ENCODE measurements at places on chromosomes 7 and 10.

DNA sequence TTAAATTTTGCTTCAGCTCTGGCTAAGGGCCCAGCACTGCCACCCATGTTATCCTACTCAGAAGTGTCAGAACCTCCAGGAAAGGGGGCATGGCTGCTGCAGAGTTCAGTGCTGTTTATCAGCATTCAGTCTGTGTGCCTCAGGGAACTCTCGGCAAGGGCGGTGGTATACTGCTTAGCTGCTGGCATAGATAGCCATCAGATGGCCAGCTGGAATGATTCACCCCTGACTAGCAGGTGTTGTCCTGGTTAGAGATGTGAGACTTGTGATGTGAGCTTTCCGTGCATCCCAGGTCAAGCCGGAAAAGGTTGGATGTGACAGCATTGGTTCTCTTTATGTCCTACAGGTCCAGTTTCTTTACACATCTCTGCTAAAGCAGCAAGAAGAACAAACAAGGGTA, 22.1 kb downstream of the CEP55 start:
- no peak for DNase-seq

GRCh38 chr7:54837168-54837567, 78.2 kb upstream of the SEC61G start:
- no peak for DNase-seq

DNA sequence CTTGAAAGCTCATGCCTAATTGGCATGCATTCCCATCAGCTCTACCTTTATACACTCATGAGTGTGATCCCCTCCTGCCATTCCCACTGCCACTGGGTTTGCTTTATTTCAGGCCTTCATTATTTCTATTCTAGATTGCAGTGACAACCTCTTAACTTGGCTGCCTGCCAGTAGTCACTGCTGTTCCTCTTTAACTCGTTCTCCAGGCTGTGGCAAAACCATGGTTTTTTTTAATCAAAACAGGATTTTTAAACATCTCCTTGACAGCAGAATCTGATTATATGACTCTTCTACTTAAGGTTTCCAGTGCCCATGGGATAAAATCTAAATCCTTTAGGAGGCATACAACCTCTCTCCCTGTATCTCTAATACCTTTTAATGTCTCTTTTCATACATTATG, 223.7 kb upstream of the PCDH15 start:
- DNase-seq, result peak; percentile 83

DNA sequence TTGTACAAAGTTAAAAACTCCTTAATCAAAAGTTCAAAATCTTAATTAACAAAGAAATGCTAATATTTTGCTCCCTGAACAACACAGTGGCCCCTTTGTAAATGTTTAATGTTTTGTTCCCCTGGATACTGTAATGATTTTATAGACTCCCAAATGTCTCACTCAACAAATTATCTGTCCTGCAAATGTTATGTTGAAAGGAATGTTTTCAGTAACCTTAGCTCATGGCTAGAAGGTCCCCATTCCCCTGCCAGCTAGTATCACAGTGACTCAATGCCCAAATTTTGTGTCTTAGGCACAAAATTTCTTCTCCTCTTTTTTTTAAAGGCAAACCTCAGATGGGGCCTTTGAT, 298.9 kb downstream of the ELMO1 start:
- DNase-seq, result no peak

GRCh38 chr10:49177391-49178355, 10.5 kb downstream of the TMEM273 start:
- peak; percentile 84 for DNase-seq

DNA sequence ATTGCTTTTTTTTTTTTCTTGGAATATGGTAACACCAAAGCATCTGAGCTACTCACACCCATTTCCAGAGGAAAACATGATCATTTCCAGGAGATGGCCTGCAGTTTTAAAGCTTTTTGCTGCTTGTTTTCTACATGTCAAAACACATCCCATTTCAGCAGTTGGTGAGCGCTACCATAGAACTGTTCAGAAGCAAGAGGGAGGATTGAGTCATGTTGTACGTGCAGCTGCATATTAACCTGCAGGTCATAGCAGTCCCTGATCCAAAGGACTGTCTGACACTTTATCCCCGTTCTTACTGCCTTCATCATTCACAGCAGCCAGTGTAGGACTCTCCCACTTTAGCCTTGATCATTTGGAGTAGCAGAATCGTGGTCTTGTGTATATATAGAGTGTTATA, 124.6 kb downstream of the AUTS2 start:
- DNase-seq, result no peak

DNA sequence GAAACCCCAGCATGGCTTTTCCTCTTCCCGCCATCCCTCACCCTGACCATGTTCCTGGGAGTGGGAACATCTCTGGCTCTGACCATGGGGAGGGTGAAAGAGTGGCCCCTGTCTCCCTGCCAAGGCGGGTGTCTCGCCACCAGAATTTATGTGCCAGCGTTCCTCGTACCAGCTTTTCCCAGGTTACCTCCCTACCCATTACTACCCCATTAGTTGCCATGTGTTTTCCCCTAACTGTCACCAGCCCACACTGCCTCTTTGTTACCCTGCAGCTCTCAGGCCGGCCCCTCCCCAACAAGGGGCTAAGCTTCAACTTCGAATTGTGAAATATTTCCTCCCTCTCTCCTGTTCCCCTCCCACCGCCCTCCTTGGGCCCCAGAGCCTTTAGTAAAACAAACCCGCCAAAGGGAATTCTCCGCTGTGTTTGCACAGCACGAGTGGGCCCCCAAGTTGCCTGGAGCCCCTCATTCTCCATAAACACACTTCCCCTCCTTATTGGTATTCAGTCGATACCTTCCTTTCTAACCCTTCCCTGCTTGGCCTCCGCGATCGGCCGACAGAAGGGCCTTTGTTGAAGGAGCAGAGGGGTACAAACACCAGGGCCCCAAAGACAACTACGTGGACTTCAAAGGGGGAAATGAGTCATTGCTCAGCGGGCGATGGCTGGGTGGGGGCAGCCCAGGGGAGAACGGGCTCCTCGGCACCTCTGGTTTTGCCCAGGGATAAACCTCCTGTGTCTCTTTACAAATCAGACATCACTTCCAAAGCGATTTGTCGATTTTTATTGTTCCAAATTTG, 45.5 kb downstream of the SLIT1 start:
- DNase-seq, result no peak

GRCh38 chr7:46115410-46115809, 194.3 kb upstream of the IGFBP3 start:
- no peak for DNase-seq

DNA sequence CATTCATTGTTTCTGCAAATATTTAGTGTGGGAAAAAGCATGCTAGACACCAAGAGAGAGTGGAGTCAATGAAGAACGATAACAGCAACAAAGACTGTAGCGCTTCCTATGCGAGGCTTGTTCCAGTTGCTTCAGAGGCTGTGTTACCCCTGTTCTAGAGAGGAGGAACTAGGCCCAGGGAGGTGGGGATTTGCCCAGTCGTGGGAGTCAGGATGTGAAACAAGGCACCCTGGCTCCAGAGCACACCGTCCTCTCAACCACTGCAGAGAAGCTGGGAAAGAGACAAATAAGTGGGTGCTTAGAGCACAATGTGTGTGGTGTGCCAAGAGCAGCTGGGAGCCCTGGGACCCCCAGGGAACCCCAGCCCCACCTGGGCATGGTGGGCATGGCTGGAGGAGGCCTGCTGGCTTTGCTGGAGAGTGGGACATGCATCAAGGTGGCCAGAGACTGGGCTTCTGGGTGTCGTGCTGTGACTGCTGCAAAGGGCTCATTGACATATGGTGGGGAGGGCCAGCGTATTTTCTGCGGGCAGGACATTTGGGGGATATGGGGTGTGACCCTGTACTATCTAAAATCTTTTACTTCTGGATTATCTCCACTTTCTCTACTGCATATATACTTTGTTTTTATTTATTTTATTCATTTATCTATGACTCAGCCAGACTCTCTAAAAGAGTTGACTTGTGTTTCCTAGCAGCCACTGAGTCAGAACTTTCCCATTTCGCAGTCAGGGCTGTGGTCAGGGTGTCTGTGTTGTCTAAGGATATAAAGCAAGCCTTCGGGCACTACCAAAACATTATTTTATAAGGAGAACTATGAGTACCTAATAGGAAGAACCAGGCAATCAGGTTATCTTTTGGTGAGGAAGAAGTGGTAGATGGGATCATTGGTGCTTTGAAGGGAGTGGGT, 95.4 kb downstream of the TCF7L2 start:
- no peak for DNase-seq

- DNase-seq, result no peak
Observed at GRCh38 chr7:25091779-25092178, 33.3 kb downstream of the CYCS start.

DNA sequence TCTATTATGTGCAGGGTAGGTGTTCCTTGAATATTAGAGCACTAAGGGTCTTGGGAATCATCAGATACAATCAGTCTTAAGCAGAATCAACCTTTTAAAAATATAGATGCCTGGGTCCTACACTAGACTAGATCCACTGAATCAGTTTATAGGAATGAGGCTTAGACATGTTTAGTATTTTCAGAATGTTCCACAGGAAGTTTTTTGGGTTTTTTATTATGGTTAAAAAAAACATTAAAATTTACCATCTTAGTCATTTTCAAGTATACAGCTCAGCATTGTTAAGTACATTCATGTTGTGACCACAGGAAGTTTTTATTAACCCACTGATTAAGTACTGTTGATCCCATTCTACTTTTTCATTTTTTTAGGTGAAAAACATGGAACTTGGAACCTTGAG, 135.7 kb downstream of the LCOR start:
- no peak for DNase-seq

DNA sequence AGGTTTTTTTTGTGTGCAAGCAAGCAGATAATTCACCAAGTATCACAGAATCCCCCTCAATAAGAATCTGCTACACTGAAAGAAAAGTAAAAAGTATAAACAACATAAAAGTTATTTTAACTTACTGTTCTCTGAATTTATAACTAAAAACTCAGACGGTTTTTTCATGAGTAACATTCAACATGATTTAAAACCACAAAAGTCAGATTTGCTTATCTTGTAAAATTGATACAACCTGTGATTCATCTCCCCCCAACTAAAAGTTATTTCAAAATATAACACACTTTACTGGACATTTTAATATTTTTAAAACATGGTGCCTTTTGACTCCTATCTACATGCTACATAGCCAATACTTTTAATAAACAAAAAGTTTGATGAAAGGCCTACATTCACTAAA, 32.8 kb downstream of the TSPAN12 start:
- no peak for DNase-seq

DNA sequence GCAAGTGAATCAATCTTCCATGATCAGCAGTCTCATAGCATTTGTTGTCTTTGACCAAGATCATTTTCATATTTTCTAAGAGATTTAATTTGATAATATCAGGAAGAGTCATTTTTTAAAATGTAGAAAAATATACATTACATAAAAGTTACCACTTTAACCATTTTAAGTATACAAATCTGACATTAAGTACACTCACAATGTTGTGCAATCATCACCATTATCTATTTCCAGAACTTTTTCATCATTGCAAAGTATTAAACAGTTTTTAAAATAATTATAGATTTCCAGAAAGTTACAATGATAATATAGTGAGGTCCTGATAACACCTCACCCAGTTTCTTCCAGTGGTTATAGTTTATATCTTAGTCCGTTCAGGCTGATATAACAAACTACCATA, 222.5 kb upstream of the RHOBTB1 start:
- DNase-seq, result no peak

- no peak for DNase-seq
Observed at GRCh38 chr7:45088146-45088701, 545 bp downstream of the NACAD start.

GRCh38 chr10:103651783-103652476, 158.4 kb downstream of the NEURL1 start:
- DNase-seq, result no peak

DNA sequence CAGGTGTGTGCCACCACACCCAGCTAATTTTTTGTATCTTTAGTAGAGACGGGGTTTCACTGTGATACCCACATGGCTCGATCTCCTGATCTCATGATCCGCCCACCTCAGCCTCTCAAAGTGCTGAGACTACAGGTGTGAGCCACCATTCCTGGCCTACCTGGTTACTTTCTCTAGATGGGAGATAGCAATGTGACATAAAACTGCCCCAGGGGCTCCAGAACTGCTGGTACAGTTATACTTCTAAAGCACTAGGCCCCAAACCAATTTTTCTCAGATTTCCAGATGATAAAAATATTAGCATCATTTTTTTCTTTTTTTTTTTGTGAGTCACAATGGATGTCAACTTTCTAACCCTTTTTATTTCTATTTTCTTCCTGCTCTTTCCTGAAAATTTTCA, 27.4 kb downstream of the ITGB8 start:
- DNase-seq, result no peak

DNA sequence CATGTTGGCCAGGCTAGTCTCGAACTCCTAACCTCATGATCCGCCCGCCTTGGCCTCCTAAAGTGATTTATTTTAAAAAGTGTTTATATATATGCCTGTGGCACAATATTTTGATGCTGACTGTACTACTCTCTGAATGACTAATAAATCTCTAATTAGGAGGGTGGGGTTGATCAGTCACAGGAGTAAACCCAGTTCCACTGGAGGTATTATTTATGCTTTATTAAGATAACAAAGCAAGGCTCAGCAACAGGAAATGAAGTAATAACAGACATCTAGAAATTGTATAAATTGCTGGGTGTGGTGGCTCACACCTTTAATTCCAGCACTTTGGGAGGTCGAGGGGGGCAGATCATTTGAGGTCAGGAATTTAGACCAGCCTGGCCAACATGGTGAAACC, 26.0 kb upstream of the MCU start:
- no peak for DNase-seq

DNA sequence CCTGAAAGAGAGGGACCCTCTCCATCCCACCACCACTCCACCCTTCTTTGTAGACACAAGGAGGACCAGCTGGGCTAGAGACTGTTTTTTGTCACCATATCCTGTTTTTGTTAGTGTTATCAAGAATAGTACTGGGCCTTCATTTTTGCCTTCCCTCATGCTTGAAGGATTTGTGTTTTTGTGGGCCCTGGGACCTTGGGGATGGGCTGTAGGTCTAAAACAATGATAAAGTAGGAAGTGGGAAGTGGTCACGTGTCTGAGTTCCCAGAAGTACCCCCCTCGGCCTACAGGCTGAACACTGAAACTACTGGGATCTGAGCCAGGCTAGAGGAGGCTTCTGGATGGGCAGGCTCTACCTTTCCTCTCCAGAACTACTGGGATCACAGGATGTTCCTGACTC, 8.9 kb downstream of the AGFG2 start:
- peak; percentile 91 for DNase-seq

All from OCI-M1 (cell line).